Fibroblast of skin of right biceps (primary cell): ENCODE measurements at places on chromosomes 13 and 19.
A peak's percentile ranks its signal among the peaks of the same experiment; 100 is the strongest.

DNA sequence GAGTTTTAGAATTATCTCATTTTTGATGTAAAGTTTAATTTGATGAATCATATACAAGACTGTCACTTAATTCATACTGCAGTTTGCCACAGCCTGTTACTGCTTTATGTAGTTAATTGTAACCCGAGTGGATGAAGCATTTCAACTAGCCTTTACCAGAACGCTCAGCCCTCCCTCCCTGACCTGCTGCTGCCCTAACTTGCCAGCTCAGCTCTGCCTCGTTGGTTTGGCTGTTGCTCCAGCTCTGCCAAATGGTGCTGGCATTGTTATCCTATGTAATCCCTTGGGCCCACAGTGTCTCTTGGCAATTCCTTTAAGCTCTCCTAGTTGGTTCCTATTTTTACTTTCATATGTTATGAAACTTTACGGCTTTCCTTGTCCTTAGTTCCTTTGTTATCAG lies 113.3 kb downstream of the LMO7 start:
- peak; percentile 42 for DNase-seq

- DNase-seq = no peak
These were observed 26.4 kb downstream of the RUBCNL start for GRCh38 chr13:46360604-46361003.

GRCh38 chr13:94590744-94591143 lies 5.2 kb downstream of the TGDS start:
- DNase-seq = no peak

DNA sequence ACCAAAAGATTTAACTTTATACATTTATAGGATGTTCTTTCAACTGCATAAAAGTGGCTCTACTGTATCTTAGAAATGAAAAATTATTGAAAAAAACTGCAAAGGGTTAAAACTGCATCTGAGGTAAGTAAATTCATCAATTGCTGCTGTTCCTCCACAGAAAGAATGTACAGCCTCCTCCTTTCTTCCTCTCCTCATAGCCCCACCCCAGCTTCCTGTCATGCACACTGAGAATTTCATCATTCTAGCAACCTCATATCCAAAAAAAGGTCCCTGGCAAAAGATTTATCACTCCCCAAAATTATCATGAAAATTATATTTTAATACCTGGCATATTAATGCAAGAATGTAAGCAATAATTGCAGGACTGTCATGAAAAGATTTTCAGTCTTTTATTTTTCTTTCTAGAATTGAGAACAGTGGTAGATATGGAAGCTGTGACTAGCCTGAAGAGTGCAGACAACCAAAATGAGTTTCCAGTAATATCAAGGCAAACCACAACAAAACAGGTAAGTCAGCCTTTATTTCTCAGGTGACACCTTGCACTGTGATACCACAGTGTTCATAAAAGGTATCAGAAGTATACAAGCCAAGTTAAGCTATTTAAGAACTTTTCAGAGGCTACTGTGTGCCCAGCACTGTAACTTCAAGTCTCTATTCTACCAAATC lies 110.8 kb downstream of the SUCLA2 start:
- DNase-seq = peak; percentile 61

- DNase-seq = no peak
These were observed 91.1 kb downstream of the SPACA7 start for GRCh38 chr13:112467236-112467635.

- no peak for DNase-seq
These were observed 43.2 kb upstream of the GRTP1 start for GRCh38 chr13:113407103-113407530.

DNA sequence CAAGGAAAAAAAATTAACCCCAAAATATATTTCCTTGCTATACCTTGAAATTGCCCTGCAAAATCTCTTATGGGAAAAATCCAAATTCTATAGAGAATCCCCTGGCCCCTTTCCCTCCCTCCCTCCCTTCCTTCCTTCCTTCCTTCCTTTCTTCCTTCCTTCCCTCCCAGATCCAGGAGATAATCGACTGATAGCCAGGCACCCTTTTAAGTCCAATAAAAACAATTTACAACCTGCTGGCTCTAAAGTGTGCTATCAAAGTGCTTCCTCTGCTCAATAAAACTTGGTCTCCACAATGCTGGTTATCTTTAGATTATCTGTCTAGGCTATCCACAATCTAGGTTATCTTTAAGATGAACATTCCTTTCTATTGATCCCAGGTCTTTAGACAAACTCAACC lies 83.1 kb upstream of the TUBA3C start:
- DNase-seq = no peak

GRCh38 chr19:29290853-29291252 lies 77.9 kb upstream of the UQCRFS1 start:
- DNase-seq = no peak

DNA sequence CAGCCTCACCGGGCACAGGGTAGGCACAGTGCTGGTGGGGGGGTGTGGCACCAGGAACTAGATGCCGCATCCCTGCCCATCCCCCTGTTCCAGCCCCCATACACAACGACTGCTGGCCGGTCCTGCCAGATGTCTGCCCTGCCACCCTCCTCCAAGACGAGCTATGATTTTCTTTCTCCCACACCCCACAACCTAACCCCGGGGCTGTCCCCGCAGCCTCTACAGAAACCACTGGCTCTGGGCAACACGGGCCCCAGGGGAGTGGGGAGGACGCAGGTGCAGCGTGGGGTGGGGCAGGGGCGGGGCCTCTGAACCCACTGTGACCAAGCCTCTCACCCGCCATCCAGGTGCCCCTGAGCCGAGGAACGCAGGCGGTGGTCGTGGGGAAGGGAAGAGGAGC lies 15.5 kb downstream of the PGLS start:
- DNase-seq = no peak

DNA sequence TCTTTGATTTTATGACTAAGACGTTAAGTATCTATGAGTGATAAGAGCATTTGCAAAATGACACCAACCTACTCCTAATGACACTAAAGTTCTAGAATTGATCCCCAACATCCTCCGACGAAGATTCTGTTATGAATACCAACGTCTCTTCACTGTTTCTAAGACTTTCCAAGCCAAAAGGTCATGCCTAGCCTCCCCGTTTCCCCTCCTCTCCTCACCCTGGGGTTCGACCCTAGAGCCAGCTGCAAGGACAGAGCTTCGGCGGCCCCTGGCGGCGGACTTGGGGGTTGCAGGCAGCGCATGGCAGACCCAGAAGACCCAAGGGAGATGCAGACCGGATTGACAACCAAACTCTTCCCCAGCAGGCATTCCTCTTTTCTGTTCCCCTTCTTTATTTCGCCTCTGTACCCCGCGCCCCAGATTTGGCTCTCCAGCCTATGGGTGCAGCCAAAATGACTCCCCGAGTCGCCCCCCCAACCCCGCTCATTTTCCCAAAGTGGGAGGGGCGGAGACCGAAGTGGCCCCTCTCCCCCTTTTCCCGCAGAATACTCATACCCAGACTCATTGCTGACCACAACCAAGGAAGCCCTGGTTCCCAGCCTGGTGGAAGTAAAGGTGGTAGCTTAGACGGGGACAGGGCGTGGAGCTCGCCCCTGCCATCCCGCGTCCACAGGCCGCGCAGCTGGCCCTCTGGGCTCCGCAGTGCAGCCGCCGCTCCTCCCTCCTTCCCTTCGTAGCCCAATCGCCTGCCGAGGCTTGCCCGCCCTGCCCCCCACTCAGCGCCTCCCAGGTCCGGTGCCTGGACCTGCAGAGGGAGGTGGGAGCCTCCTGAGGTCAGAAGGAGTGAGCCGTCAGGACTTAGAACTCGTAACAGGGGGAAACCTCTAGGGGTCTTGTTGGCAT lies 4.1 kb upstream of the EML2 start:
- peak; percentile 77 for DNase-seq
